ENCODE measurements at places on chromosomes 4 and X. TPM values are rescaled to one million over a fixed set of nuclear protein-coding genes. Genes with fewer than 3 reads are reported as not detected.

Gene HSD17B11
- total RNA-seq: 6.5 TPM

Gene CCDC120
- total RNA-seq: 1.7 TPM

Gene CAMK2D
- total RNA-seq: 286 TPM

Gene RASSF6
- total RNA-seq: not detected

Gene MAP7D2
- total RNA-seq: 0.46 TPM

Gene CORIN
- 70.5 TPM for total RNA-seq

Gene IL21
- not detected for total RNA-seq

Gene NHSL2
- total RNA-seq: 6.3 TPM

Gene COX7B2
- total RNA-seq: not detected

DNA sequence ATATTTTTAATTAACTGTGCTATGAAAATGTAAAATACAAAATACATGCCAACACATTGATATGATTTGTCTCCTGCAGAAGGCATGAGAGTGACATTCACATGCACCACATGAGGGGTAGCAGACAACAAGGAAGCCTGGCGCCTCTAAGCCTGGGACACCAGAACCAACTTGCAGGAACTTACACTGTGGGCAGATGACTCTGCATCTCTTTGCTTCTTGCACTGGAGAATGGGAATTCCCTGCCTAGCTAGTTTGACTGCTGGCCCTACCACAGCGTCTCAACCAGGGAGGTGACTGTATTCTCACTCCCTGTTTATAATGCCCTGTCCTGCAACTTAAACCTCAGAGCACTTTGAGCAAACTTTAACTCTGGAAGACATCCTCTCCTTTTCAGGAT lies 40.5 kb downstream of the PAGE2 start:
- no peak for DNase-seq

- DNase-seq: no peak
Measured at GRCh38 chrX:24498181-24498580, 33.1 kb downstream of the PDK3 start.

DNA sequence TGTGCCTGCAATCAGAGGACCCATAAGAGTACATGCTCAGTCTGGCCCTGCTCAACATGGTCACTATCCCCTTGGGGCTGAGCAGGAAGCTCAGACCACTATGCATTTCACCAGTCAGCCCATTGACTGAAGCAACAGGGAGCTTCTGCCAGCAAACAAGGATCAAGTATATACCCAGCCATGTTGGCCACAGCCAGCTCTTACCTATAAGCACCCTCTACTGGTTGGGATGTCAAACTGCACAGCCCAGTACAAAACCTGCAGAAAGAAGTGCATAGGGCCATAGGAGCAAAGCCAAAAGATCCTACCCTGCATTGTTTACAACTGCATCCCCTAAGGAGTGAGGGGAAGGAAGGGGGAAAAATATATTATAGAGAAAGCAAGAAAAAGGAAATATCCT lies 214.4 kb upstream of the CPEB2 start:
- DNase-seq: no peak

DNA sequence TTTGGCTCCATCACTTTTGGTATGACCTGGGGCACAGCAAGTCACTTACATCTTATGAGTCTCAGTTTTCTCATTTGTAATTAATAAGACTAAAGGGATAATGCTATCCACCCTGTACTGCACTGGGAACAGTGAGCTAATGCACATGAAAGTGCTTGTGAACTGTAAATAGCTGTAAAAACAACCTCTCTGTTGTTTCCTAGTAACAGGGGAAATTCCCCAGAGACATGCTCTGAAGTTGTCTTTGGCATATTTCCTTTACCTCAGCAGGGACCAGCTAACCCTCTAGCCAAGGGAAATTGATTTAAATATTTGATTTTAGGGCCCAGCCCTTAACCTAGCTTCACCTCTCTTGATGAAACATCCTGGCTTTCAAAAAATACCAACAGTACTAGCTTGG lies 6.1 kb upstream of the CYSLTR1 start:
- no peak for DNase-seq

DNA sequence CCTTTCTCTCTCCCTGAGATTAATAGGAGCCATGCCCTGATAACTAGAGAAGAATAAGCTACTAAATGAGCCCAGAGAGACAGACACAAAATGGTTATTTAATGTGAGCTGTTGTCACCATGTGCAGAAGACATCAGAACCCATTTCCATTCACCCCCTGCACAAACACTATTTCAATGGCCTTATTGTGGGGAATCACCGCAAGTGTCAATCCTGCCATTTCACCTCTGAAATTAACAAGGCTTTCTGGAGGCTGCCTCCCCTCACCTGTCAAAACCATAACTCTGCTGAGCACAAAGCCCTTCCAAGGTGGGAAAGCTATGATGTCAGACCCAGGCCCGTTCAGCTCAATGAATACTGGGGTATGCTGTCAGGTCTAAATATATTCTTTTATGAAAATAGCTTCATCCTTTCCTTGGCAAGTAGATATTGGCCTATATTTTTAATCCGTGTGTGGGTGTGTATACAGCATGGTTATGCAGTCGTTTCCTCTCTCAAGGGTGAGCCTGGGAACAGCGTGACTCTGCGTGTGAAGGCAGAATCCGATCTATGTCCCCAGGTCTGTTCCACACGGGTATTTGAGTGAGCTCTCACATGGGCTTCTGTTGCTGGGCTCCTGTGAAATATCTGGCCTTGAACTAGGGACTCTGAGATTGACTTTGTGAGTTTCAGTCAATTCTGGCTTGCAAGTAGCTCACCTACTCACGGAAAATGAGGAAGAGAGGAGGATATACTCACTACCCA lies 266.3 kb downstream of the FBXW7 start:
- no peak for DNase-seq

DNA sequence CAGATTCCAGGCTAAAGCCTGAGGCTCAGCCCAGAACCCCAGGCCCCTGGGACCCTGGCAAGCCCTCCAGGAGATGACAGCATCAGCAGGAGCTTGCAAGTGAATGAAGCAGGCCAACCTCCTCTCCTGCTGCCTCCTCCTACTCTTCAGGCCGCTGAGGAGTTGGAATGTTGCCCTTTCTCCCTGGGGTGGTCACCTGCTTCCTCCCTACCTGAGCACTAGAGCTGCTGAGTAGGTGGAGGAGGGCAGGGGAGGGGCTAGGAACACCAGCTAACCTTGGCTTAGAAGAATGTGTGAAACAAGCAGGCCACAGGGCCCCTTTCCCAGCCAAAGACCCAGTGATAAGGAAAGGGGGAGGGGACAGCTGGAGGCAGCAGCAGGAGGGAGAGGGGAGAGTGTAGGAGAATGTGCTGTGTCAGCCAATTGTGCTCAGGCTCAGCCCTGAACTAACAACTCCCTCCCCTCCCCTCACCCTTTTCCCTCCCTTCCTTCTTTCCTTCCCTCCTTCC lies 58.0 kb downstream of the PJA1 start:
- no peak for DNase-seq

GRCh38 chr4:62711575-62711974 lies 1511.4 kb downstream of the ADGRL3 start:
- DNase-seq: no peak

GRCh38 chr4:119667802-119668201 lies 39.2 kb upstream of the PDE5A start:
- no peak for DNase-seq

DNA sequence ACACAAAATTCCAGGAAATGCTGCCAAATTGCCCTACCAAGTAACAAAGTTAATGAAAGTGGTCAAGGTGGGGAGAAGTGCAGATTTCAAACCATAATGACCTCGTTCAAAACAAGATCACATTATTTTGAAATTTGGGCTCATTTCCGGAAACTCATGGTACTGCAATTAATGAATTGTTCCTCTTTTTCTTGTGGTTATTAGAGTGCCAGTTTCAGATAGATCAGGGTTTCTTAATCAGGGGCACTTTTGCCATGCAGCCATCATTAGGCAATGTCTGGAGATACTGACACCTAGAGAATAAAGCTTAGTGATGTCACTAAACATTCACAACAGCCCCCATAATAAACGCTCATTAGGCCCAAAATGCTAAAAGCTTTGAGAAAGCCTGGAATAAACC lies 381.5 kb upstream of the GALNT7 start:
- DNase-seq: no peak

DNA sequence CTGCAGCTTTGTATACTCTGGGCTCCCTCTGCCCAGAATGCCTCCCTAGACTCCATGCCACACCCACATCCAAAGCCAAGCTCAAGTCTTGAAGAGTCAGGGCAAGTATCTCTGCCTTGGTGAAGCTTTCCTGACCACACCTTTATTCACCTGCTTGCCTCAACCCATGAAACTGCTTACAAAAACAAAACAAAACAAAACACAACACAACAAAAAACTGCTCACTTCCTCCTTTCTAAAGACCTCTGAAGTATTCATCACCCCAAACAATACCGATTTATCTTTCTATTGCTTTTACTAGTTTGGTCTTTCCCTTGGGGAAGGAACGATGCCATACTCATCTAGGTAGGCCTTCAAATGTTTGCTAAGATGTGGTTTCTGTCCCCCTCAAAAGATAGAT lies 45.0 kb downstream of the TMEM165 start:
- no peak for DNase-seq

GRCh38 chr4:69239557-69240168 lies 25.1 kb upstream of the UGT2B11 start:
- DNase-seq: no peak

GRCh38 chrX:140099221-140099620 lies 133.9 kb upstream of the CXorf66 start:
- DNase-seq: no peak

DNA sequence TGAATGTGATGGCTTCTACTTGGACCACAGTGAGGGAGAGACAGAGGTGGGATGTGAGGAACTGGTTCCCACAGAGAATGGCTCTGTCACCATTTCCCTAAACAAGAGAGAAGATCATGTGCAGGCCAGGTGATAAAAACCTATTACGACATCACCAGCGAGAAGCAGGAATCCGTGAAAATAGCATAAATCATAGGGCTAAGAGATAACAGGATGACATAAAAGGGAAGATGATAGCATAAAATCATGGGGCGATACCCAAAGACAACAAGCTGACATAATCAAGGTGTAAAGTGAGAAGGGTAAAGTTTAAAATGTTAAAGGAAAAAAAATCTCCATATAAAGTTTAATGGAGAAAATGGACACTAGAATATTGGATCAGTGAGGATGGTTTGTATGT lies 205.5 kb upstream of the SLIT2 start:
- DNase-seq: no peak

DNA sequence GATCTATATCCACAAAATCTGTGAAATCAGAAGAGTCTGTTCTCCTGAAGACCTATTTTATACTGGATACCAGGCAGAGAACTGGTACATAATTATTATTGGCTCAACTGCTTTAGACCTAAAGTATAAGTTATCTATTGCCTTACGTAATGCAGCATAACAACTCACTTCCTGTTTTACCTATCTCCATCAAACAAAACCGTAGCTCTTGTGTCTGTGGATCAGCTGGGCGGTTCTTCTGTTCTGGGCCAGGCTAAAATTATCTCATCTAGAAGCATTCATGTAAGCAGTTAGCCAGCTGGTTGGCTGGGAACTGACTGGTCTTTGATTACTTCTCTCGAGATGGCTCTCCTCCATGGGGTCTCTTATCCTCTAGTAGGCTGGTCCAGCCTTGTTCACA lies 57.8 kb downstream of the PPP1R2C start:
- DNase-seq: no peak

GRCh38 chr4:67542076-67542475 lies 3.2 kb downstream of the CENPC start:
- no peak for DNase-seq

DNA sequence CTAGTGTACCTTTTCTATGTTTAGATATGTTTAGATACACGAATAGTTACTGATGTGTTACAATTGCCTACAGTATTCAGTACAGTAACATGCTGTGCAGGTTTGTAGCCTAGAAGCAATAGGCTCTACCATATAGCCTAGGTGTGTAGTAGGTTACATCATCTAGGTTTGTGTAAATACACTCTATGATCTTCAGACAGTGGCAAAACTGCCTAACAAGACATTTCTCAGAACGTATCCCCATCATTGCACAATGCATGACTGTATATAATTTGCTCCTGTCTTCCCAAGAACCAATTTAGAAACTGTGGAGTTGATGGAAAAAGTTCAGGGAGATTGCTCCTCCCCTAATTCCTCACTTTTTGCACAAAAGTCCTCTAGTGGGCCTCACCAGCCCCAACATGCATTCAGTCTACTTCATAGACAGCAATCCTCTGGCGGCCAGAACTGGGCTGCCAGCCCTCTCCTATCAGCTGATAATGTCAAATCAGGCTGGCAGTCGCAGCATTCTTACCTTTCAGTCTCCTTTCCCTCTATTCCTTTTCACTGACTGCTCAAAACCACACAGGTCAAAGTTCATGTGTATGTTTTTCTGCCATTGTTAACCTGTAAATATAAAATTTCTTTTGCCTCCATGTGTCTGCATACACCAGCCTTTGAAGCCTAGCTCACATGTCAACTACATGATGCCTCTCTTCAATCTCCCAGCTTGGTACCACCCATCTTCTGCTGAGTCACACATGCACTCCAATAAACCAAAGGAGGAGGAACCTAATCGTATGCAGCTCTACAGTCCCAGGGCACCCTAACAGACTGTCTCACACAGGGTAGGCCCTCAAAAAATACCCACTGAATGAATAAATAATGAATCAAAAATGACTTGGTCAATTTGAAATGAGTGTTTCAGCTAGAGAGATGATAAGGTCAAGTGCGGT lies 32.0 kb downstream of the BCLAF3 start:
- DNase-seq: no peak

- no peak for DNase-seq
Measured at GRCh38 chrX:40719731-40720130, 15.6 kb downstream of the MED14 start.

DNA sequence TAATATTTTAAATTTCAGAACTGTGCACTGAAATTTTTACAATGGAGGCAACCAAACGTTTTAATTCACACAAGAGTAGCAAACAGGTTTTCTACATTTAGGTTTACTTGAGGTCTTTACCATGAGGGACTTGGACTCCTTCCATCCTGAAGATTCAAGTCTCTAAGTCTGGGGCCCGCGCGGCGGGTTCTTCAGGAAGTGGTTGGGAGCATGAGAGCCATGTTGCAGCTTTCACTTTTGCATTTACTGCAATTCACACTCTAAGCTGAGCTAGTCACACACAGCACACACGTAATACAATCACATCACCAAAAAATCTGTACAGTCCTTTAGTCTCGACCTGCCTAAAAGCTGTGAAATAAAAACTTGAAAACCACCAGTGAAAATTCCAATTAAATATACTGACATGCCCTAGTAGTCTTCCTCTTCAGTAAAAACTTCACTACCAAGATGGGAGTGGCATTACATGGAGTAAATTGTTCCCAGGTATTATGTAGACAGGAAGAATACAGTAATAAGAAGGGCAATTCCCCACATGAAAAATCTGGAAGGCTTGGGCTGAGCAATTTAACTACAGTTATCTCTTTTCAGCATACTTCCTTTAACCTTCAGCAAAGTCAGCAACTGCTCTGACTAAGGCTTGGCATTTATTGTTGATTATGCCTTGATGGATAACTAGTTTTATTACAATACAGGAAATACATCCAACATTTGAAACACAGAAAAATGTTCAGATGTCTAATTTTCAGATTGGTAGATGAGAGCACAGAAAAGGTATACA lies 571.1 kb upstream of the DIPK2B start:
- peak; percentile 9 for DNase-seq
